ENCODE measurements at places on chromosomes 13 and 19.

GRCh38 chr13:76048675-76049375, 412.7 kb downstream of the LMO7 start:
- DNase-seq, result no peak

DNA sequence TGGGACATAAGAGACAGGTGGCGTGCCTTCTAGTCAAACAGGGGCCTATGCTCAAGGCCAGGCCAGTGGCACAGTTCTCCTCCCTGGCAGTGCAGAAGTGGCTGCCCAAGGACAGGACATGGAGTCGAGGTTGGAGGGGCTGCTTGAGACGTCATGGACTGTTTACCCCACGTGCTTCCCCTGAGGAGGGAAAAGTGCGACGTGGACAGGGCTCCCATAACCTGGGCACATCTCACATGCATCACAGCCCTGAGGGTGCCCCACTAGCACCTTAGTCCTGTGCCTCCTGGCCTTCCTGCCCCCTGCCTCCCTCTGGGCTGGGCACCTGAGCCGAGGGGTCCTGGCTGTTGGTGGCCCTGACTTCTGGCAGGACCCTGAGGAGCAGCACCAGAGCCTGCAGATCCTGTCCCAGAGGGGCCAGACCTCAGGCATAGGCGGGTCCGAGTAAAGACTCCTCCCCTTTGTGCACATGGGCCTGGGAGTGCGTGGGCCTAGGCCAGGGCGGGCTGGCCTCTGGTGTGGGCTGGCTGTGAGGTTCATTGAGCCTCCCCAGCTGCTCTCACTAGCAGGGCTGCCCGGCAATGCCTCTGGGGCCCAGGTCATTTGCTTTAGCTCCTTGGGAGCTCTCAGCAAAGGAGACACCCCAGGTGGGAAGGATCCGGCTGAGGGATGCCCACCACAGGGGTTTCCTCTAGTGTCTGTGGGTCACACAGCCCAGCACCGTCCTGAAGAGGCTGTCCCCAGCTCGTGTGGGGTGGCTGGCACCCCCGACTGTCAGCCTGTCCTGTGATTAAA, 65.7 kb downstream of the CEBPG start:
- no peak for DNase-seq

- DNase-seq, result no peak
These were observed 151.2 kb downstream of the USP12 start for GRCh38 chr13:27020415-27020814.

- DNase-seq, result no peak
These were observed 327.8 kb downstream of the SUCLA2 start for GRCh38 chr13:47673009-47673850.

- DNase-seq, result peak; percentile 39
These were observed 931 bp downstream of the USP12 start for GRCh38 chr13:27170516-27171243.

- DNase-seq, result no peak
These were observed 9.9 kb downstream of the PCDH8 start for GRCh38 chr13:52838433-52839107.

DNA sequence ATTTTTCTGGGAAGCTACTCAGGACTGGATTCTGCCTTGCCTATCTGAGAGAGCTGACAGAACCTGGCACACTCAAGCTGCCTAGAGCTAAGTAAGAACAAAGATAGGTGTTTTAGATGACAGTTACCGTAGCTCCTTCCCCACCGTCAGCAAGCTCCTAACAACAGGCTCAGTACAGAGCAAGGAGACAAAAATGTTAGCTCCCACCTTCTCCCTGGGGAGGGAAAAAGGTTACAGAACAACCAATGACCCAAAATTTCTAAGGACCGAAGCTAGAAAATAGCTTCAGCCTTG, 1058.2 kb upstream of the PCDH20 start:
- no peak for DNase-seq

DNA sequence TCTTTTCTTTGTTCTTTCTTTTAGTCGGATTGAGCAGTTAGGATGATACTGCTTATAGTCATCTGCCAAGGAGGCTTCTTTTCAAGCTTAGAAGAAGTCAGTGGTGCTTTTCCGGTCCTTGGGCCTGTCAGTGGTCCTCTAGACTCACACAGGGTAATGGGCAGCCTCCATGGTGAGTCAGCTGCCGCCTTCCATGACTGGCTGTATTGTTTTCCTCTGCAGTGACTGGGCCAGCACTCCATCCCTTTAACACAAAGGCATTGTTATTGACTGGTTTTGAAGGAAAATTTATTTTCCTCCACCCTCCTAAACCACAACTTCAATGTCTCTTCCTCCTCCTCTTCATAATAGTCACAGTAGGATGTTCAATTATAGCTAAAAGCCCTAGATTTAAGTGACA, 47.1 kb upstream of the CNMD start:
- DNase-seq, result no peak

- DNase-seq, result no peak
These were observed 3.0 kb upstream of the ZNF628 start for GRCh38 chr19:55473225-55474012.

DNA sequence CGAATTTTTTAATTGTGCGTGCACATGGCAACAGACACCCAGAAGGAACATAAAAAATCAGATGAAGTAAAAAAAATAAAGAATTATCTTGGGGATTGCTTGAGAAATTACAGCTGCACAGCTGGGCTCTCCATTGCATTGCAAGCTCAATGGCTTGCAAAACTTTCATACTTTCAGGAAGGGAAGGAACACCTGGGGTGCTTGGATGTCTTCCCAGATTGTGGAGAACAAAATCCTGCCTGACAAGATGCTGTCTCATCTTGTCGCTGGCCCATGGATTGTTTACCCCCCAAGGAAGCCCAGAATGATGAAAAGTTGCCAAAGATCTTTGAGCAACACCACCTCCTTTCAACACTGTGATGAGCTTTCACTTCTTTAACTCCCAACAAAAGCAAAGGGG, 11.0 kb upstream of the CASP14 start:
- no peak for DNase-seq

DNA sequence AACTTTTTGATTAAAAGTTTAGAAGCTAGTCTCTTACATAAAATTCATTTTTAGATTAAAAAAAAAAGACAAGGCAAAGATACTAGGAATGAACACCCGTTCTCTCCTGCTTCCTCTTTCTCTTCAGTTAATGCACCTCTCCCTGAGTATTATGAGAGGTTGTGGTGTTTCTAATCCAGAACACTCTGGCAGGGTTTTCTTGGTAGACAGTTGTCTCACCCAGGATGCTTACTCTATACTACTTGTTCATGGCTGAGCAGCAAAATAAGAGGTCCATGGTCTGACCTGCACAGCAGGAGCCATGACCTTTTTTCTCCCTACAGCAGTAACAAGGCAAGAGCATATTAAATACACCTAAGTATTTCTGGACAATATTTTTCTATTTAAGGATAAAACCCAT, 62.0 kb downstream of the MICU2 start:
- no peak for DNase-seq

DNA sequence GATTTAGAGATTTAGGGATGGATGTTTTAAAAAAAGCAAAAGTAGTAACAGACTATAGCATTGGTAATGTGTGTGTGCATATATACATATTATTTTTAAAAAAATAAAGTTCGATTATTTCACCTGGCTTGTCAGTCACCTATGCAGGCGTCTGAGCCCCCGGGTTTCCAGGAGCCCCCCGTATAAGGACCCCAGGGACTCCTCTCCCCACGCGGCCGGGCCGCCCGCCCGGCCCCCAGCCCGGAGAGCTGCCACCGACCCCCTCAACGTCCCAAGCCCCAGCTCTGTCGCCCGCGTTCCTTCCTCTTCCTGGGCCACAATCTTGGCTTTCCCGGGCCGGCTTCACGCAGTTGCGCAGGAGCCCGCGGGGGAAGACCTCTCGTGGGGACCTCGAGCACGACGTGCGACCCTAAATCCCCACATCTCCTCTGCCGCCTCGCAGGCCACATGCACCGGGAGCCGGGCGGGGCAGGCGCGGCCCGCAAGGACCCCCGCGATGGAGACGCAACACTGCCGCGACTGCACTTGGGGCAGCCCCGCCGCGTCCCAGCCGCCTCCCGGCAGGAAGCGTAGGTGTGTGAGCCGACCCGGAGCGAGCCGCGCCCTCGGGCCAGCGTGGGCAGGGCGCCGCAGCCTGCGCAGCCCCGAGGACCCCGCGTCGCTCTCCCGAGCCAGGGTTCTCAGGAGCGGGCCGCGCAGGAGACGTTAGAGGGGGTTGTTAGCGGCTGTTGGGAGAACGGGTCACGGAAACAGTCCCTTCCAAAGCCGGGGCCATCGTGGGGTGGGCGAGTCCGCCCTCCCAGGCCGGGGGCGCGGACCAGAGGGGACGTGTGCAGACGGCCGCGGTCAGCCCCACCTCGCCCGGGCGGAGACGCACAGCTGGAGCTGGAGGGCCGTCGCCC, 840 bp upstream of the CCNA1 start:
- DNase-seq, result no peak

DNA sequence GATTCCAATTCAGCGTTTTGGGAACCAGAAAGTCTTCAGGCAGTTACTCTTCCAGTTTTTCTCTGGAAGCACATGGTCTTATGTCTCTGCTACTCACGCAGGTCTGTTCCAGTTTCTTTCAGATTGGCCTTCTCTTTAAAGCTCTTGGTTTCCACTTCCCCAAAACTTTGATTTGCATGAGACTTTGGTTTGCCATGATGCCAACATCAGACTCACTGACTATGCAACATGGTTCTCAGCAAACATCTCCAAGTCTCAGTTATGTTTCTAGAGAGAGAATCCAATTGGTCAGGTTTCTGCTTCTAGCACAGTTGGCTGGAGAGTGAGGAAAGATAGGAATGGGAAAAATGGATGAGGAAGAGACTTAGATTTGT, 3.1 kb downstream of the AKAP11 start:
- DNase-seq, result no peak

GRCh38 chr13:101308247-101309013, 107.9 kb downstream of the NALCN start:
- DNase-seq, result no peak

- no peak for DNase-seq
These were observed 121.5 kb downstream of the LHFPL6 start for GRCh38 chr13:39481491-39481890.

DNA sequence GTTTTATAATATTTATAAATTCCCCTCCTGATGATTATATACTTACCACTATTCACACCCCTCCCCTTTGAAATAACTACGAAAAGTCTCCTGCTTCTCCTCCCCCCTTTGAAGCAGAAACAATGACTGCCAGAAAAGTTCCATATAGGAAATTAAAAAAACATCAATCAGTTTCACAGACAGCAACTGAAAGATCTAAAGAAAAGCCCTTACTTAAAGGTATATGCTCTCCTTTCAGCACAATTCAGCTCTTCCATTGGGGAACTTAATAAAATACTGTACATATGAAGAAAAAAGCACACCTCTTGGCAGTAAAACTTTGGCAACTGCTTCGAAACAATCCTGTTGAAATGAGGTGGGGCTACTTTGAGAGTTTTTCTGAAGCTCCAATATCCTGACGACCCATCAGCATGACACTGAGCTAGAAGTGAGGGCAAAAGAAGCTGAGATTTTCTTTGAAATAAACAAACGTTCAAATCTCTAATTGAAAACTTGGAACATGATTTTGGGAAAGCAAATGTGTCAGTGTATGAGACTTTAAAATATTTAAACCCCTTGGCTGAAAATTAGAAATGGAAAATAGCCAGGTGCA, 147.6 kb upstream of the RXFP2 start:
- no peak for DNase-seq

GRCh38 chr13:98443329-98443728, 133.6 kb downstream of the STK24 start:
- DNase-seq, result no peak

DNA sequence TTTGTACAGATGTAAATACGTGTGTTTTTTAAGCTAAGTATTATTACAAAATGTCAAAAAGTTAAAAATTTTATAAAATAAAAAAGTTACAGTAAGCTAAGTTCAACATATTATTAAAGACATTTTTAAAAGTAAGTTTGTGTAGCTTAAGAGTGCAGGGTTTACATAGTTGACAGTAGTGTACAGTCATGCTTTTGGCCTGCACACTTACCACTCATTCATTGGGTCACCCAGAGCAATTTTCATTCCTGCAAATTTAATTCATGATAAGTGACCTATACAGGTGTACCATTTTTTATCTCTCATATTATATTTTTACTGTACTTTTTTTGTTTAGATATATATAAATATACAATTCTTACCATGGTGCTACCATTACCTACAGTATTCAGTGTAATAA, 769.9 kb upstream of the SLITRK6 start:
- DNase-seq, result no peak

GRCh38 chr19:47135156-47135555, 4.5 kb downstream of the SAE1 start:
- DNase-seq, result no peak

GRCh38 chr13:41122838-41123237, 9.8 kb downstream of the KBTBD6 start:
- DNase-seq, result no peak

DNA sequence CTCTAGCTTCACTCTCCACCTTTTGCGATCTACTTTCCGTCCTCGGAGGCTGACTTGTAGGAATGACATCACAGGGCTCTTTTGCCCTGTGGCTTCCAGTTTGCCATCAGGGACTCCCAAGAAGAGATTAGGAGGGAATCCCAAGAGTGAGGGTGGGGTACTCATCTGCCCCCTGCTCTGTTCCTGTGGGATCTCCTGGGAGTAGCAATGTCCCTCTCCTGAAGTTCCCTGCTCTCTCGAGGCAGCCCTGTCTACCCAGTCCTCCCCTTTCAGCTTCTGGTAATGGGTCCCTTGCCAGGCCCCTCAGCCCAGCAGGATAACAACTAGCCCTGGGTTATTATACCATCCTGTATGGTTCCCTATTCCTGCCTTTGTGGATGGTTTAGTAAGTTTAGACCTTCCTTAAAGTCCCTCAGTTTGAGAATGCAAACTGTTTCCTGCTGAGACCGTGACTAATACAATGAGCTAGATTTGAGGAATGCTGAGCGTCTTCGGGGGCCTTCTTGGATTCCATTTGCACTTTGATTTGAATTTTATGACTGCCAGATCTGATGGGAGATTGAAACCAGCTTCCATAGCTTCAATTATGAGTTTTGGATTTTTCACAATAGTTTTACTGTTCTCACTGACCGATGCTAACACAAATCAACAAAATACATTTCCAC, 73.7 kb upstream of the IPO5 start:
- DNase-seq, result no peak

- no peak for DNase-seq
These were observed 953 bp downstream of the KCNN4 start for GRCh38 chr19:43779820-43780219.

GRCh38 chr13:91135376-91135775, 212.1 kb upstream of the MIR17HG start:
- DNase-seq, result no peak

DNA sequence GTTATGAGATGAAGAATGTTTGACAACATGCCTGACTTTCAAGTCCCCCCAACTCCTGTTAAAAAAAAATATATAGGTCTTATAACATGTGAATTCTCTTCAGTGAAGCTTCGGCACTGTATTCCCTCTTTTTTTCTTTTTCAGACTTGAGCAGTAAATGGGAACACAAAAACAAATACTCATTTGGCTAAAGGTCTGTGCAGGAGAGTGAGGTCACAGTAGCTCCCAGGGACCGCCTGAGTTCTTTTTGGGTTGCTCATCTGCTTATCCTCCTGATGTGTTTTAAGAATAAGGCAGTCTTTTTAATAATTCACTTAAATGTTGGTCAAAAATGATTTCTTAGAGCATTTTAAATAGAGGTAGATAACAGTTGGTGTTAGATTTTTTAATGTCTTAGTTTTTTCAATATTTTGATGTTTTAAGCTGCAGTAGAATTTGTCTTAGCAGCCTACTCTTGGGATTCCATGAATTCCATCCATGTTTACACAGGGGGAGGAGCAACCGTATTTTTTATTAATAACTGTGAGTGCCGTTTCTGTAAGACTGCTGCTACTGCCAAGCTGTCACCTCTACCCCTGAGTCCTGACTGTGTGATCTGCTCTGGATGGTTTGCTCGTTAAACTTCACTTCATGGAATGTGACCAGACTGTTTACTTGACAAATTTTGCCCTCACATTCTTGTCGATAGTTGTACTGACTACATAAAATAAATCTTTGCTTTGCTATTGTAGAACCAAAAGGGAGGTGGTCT, 14.9 kb downstream of the HNRNPM start:
- no peak for DNase-seq

Data from activated CD4-positive, alpha-beta memory T cell treated with anti-CD3 and anti-CD28 coated beads, Interleukin-2, amount 10 ng/mL, durations not matched to agents 7 days and 5 days (primary cell).